PC-9 (cell line): ENCODE measurements at places on chromosomes 12 and 14. TPM values are rescaled to one million over a fixed set of nuclear protein-coding genes. Genes with fewer than 3 reads are reported as not detected.
A peak's percentile ranks its signal among the peaks of the same experiment; 100 is the strongest.

GRCh38 chr14:100072783-100073346, 7.6 kb downstream of the EVL start:
- H3K27me3 ChIP-seq: no peaks in the 10 kb centered on the region
- no peaks in the 10 kb centered on the region for H3K36me3 ChIP-seq
- peaks cover 29% of the 10 kb centered on the region for H3K4me1 ChIP-seq
- peak; percentile 28 for DNase-seq
- no peak overlapping the region for H3K27ac ChIP-seq
- no peak overlapping the region for H3K4me3 ChIP-seq

IFI27 gene
- total RNA-seq: 0.83 and 1.1 TPM in 2 replicates

GPR84 gene
- not detected in 2 replicates for total RNA-seq

DNA sequence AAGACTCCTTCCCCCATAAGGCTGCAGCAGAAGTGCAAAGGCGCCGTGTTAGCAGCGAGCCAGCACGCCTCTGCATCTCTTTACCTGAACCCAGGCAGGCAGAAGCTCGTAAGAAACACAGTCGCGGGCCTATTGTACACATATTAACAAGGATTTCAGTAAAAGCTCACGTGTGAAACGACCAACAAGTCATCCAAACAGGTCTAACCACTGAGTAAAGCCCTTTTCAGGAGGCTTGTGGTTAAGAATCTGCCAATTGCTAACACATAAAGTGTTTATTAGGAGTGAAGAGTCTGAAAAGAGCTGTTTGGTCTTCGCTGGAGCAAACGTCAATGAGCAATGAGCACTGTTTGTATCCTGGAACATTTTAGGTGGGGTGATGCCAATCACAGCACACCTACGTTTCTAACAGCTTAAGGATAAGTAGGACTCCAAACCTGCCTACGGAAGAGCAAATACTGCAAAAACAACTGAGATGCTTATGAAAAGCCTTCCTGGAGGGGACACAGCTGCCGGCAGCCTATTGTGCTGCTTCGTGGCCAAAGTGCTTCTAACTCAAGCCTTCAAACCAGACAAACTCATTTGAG, 43.1 kb downstream of the PRKAB1 start:
- H3K4me1 ChIP-seq: peaks cover 5% of the 10 kb centered on the region; the same call in 1 of the 2 replicates
- H3K27me3 ChIP-seq: no peaks in the 10 kb centered on the region
- no peaks in the 10 kb centered on the region for H3K36me3 ChIP-seq
- no peak overlapping the region for H3K27ac ChIP-seq
- no peak overlapping the region for H3K4me3 ChIP-seq

INTS13 gene
- total RNA-seq: 34.4 and 40.8 TPM in 2 replicates

DNA sequence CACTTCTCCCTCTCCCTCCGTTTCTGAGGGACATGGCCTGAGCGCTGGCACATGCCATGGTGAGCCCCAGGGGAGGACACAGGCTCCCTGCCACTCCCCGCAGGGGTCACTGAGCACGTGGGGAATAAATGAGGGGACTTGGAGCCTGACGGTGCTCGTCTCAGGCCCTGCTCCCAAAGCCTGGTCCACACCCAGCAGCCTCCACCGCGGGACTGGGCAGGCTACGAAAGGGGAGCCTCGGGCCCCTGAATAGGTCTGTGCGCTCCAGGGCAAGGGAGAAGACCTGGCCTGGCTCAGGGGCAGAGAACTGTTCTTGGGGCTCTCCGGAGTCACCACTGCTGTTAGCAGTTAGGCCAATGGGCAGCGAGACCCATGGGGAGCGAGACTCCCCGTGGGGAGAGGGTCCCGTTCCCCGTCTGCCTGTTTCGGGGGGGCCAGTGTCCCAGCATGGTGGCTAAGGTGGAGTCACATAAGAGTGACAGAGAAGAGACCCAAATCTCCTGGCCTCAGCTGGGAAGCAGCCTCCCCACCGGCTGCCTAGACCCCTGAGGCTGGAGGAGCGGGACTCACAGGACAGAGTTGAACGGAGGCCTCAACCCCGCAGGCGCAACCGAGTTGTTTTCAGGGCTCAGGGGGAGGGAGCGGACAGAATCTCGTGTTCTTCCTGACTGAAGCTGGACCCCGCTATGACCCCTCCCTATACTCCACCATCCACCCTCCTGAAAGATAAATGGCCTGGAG, 329.8 kb upstream of the SFSWAP start:
- DNase-seq: no peak
- H3K27me3 ChIP-seq: peaks cover 89% of the 10 kb centered on the region
- H3K4me1 ChIP-seq: no peaks in the 10 kb centered on the region

HOXC9 gene
- 7.5 and 10.2 TPM in 2 replicates for total RNA-seq

TMCC3 gene
- total RNA-seq: 10.0 and 19.9 TPM in 2 replicates

ADAMTS20 gene
- total RNA-seq: 1.0 and 1.6 TPM in 2 replicates

GRCh38 chr12:108980831-108981618, 39.8 kb downstream of the SVOP start:
- DNase-seq: no peak
- no peak overlapping the region for H3K27ac ChIP-seq
- H3K4me1 ChIP-seq: no peaks in the 10 kb centered on the region
- H3K36me3 ChIP-seq: no peaks in the 10 kb centered on the region

DNA sequence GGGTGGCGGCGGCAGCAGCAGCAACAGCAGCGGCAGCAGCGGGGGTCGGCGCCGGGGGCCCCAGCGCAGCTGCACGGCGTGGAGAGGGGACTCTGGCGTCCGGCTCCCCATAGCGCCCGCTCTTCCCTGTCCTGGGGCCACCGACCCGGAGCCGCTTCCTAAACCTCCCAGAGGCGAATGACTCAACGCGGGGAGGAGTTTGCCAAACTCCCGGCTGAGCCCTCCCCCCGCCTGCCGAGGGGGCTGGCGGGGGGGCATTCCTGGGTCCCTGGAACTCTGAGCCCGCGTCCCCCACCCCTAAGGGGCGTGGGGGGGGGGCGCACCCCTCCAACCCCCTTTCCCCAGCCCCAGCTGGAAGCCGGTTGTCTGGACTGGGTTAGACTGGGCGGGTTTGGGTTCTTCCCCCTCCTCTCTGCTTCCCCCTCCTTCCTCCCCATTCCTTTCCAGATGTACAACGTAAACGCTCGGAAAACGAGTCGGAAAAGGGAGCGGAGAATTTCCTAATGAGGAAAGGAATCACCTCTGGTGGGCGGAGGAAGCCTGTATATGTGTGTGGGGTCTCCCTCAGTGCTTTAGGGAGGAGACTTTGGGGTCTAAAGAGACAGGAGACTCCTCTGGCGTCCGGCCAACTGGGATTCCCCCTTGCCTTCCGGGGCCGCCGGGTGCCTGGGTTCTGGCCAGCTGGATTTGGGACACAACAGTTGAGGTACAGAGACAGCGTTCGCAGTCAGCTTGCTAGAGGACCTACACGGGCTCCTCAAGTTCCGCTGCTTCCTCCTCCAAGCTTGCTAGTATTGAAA, at the start of gene ITGA5:
Gene ITGA5 (minus strand): TSS at position 179 of the 800 bp plus-strand sequence. CDS start 68 bp downstream, at position 111.
- no peak within 1 kb of the TSS for H3K27ac ChIP-seq
- H3K4me3 ChIP-seq: peak within 1 kb of the TSS; percentile 92
- no peaks in the 10 kb centered on the region for H3K27me3 ChIP-seq
- peak; percentile 44 for DNase-seq
- H3K36me3 ChIP-seq: no peaks in the 10 kb centered on the region

- DNase-seq: no peak
- no peaks in the 10 kb centered on the region for H3K36me3 ChIP-seq
- H3K27me3 ChIP-seq: no peaks in the 10 kb centered on the region
- peaks cover 36% of the 10 kb centered on the region for H3K4me1 ChIP-seq
Measured at GRCh38 chr12:92547906-92548305, 154.9 kb upstream of the PLEKHG7 start.

GRCh38 chr14:63418020-63418419, 99.3 kb upstream of the GPHB5 start:
- peaks cover 9% of the 10 kb centered on the region for H3K36me3 ChIP-seq
- DNase-seq: no peak
- no peaks in the 10 kb centered on the region for H3K4me1 ChIP-seq
- no peak overlapping the region for H3K4me3 ChIP-seq

DNA sequence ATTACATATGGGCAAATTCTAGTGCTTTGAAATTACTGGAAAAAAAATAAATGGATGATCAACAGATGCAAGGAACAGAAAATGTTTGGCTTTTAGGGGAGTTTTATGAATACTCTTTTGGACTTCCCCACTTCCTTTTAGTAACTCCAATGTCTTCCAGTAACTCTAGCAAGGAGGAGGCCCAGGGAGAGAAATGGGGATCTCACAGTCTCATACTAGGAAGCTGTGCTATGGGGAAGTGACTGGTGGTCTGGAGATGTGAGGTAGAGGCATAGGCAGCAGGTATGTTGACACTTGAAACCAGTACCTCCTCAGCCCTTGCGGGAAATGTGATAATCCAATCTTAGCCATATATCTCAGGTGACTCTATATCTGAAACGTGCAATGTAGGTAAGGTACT, 68.1 kb downstream of the CRADD start:
- H3K27ac ChIP-seq: no peak overlapping the region
- H3K4me1 ChIP-seq: peaks cover 18% of the 10 kb centered on the region
- H3K4me3 ChIP-seq: no peak overlapping the region
- H3K36me3 ChIP-seq: no peaks in the 10 kb centered on the region
- no peaks in the 10 kb centered on the region for H3K27me3 ChIP-seq

GRCh38 chr12:20063116-20063515, 305.2 kb upstream of the PDE3A start:
- DNase-seq: no peak
- H3K27ac ChIP-seq: no peak overlapping the region
- no peaks in the 10 kb centered on the region for H3K4me1 ChIP-seq
- no peaks in the 10 kb centered on the region for H3K36me3 ChIP-seq
- H3K27me3 ChIP-seq: no peaks in the 10 kb centered on the region
- no peak overlapping the region for H3K4me3 ChIP-seq

ANO4 gene
- total RNA-seq: not detected in 2 replicates

DNA sequence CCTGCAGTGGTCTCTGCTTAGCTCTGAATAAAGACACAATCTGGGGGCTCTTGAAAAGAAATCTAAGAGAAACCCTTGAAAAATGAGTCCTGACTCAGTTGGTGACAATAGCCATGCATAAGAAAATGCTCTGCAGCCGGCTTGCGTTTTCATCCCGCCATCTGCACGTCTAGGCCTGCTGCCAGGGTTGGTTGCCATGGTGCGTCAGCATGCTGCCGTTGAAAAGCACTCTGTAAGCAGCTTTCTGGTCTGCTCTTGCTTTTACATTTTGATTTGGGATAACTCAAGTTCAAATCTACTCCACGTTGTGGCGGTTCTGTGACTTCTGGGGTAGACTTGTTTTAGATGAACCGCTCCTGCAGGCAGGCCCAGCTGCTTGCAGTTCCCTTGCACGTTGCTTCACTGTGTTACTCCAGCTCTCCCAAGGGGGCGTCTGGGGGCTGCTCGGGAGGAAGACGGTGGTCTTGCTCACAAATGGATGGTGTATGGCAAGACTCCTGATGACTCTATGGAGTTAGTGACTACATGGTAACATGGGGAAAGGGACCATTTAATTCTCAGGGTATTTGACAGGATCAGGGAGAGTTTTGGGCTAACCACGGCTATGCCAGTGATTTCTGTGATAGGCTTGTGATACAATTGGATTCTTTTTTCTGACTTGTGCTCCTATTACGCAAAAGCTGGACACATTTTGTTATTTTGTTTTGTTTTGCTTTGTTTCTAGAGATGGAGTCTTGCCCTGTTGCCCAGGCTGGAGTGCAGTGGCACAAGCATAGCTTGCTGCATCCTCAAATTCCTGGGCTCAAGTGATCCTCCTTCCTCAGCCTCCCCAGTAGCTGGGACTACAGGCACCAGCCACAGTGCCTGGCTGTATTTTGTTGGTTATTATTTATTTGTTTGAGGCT, 15.8 kb downstream of the WNT5B start:
- no peak overlapping the region for H3K27ac ChIP-seq
- H3K27me3 ChIP-seq: peaks cover 9% of the 10 kb centered on the region; the same call in 1 of the 2 replicates
- H3K4me1 ChIP-seq: no peaks in the 10 kb centered on the region
- H3K36me3 ChIP-seq: no peaks in the 10 kb centered on the region

STK38L gene
- total RNA-seq: 34.7 and 40.0 TPM in 2 replicates

- H3K36me3 ChIP-seq: no peaks in the 10 kb centered on the region
- no peak overlapping the region for H3K27ac ChIP-seq
- H3K27me3 ChIP-seq: no peaks in the 10 kb centered on the region
- DNase-seq: no peak
- H3K4me1 ChIP-seq: no peaks in the 10 kb centered on the region
Measured at GRCh38 chr12:77488041-77488620, 342.6 kb upstream of the NAV3 start.

BTG1 gene
- total RNA-seq: 72.4 and 111 TPM in 2 replicates

GRCh38 chr12:49548481-49548821, 9.6 kb downstream of the KCNH3 start:
- peaks cover 4% of the 10 kb centered on the region for H3K27me3 ChIP-seq
- H3K4me1 ChIP-seq: no peaks in the 10 kb centered on the region
- H3K36me3 ChIP-seq: no peaks in the 10 kb centered on the region
- no peak overlapping the region for H3K4me3 ChIP-seq
- no peak for DNase-seq

- H3K27ac ChIP-seq: no peak overlapping the region
- peak; percentile 71 for DNase-seq
- H3K36me3 ChIP-seq: no peaks in the 10 kb centered on the region
- H3K27me3 ChIP-seq: no peaks in the 10 kb centered on the region
- peaks cover 10% of the 10 kb centered on the region for H3K4me1 ChIP-seq
- no peak overlapping the region for H3K4me3 ChIP-seq
Measured at GRCh38 chr14:54175298-54175942, 218.8 kb upstream of the BMP4 start.

DNA sequence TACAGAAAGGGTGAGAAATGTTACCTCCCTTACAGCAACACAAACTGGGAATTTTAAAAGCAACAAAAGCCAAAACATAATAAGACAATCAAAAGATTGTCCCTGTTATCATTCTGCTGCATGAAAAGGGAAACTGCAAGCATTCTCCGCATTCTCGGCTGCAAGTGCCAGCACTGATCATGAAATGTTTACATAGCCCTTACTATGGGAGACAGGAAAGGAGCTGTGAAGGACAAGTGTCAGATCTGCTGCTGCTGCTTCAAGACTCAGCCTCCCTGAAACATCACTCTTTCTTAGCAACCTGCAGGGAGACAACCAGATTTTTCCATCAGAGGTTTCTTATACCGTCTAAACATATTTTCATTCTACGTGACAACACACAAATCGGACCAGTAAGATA, 20.1 kb downstream of the DENND5B start:
- DNase-seq: no peak
- H3K36me3 ChIP-seq: no peaks in the 10 kb centered on the region
- H3K27ac ChIP-seq: no peak overlapping the region
- no peak overlapping the region for H3K4me3 ChIP-seq
- H3K27me3 ChIP-seq: no peaks in the 10 kb centered on the region

DNA sequence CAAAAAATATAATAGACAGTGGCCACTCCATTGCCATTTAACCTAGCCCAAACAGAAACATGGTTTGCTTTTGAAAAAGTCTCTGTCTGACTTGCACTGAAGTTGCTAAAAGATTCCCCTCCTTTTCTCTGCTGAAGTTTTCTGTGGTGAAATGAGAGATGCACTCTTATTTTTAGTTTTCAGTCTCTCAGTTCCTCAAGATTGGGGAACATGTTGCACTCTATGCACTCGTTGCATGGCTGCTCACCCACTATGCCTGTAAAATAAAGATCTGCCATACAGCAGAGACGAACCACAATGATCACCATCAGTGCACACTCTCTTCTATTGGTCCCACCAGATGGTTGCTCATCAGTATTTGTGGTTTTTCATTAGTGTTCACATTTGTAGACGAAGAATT, 13.1 kb upstream of the DAAM1 start:
- H3K27ac ChIP-seq: no peak overlapping the region
- H3K27me3 ChIP-seq: no peaks in the 10 kb centered on the region
- no peak for DNase-seq
- no peak overlapping the region for H3K4me3 ChIP-seq

- peaks cover 14% of the 10 kb centered on the region; the same call in 1 of the 2 replicates for H3K4me1 ChIP-seq
- H3K27me3 ChIP-seq: no peaks in the 10 kb centered on the region
- H3K36me3 ChIP-seq: peaks cover 5% of the 10 kb centered on the region; the same call in 1 of the 2 replicates
- no peak for DNase-seq
- no peak overlapping the region for H3K4me3 ChIP-seq
- no peak overlapping the region for H3K27ac ChIP-seq
Measured at GRCh38 chr14:71362920-71363584, 455.8 kb downstream of the PCNX1 start.
